ENCODE measurements at places on chromosomes 1 and 21. TPM values are rescaled to one million over a fixed set of nuclear protein-coding genes. Genes with fewer than 3 reads are reported as not detected.

DNA sequence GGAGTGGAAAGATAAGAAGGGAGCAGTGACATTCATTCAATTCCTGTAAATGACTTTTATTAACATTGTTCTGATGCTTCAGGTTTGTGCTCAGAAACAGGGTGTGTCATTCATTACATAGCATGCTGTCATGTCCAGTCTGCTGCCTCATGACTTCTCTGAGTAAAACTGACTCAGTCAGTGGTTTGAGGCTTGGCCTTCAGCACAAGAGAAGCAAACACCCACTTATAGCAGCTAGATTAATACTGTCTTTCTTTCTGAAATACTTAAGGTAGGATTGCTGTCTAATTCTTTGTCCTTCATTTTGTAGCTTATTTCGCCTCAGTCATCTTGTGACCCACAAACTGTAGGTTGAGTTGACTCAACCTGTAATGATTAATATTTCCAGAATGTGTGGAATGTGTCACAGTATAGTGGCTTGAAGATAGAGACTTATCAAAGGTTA lies 32.9 kb downstream of the RASAL2 start:
- H3K36me3 ChIP-seq, result no peaks in the 10 kb centered on the region
- H3K4me1 ChIP-seq, result no peaks in the 10 kb centered on the region
- H3K27ac ChIP-seq, result no peak overlapping the region
- H3K27me3 ChIP-seq, result no peaks in the 10 kb centered on the region

DNA sequence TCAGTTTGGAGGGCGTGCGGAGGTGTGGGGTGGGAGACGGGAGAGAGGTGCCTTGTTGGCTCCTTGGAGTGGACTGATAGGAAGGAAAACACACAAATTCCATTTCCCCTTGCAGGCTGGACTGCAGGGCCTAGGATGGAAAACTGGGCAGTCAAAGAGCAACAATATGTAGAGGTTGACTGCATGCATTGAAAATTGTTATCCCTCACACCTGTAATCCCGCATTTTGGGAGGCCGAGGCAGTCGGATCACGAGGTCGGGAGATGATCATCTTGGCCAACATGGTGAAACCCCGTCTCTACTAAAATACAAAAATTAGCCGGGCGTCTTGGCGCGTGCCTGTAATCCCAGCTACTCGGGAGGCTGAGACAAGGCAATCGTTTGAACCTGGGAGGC lies 128.2 kb downstream of the PPIAL4G start:
- no peaks in the 10 kb centered on the region for H3K4me1 ChIP-seq
- no peak overlapping the region for H3K27ac ChIP-seq
- H3K36me3 ChIP-seq, result no peaks in the 10 kb centered on the region
- peak overlapping the region; percentile 20 for H3K4me3 ChIP-seq
- no peak for DNase-seq

GRCh38 chr21:35007348-35007747 lies 41.8 kb downstream of the RUNX1 start:
- no peak overlapping the region for H3K4me3 ChIP-seq
- no peak overlapping the region for H3K27ac ChIP-seq
- no peaks in the 10 kb centered on the region for H3K27me3 ChIP-seq

The PRR9 gene
- total RNA-seq, result not detected

The RNU1-2 gene
- 4,743 TPM for total RNA-seq

DNA sequence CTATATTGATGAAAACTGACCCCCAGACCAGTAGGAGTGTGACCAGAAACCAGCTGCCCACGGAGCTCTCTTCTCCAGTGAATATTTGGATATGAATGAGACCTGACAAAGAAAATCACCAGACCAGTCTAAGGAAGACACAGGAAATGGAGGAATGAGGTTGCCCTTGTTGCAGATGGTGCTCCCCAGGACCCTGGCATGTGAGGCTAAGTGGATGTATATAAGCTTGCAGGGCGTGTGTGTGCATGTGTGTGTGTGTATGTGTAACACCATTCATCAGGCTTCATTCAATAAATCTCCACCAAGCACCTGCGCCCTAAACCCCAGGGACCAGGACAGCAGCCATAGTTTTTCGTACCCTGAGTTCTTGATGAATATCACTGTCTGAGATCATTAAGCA lies 14.4 kb downstream of the PHLDA3 start:
- H3K27me3 ChIP-seq, result no peaks in the 10 kb centered on the region
- no peaks in the 10 kb centered on the region for H3K36me3 ChIP-seq
- DNase-seq, result no peak
- no peak overlapping the region for H3K4me3 ChIP-seq

DNA sequence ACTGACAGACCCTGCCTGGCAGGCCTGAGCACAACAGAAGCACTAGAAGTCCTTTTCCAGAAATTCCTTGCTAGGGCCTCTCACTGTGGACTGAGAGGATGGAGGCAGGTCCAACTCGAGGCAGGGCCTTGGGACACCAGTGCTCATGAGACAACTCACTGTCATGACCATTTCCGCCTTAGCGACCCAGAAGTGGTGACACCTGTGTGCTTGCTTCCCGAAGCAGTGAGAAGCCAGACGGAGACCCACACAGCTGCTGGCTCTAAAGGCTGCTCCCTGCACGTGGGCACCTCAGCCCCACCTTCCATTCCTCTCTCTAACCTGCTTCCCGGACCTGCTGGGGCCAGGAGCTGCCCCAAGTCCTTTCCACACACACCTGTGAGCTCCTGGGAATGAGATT lies 33.0 kb downstream of the KCNC4 start:
- no peaks in the 10 kb centered on the region for H3K36me3 ChIP-seq
- H3K4me1 ChIP-seq, result no peaks in the 10 kb centered on the region
- H3K4me3 ChIP-seq, result no peak overlapping the region
- DNase-seq, result no peak
- no peaks in the 10 kb centered on the region for H3K27me3 ChIP-seq
- H3K27ac ChIP-seq, result no peak overlapping the region

- H3K27me3 ChIP-seq, result no peaks in the 10 kb centered on the region
- no peak overlapping the region for H3K27ac ChIP-seq
- peaks cover 19% of the 10 kb centered on the region for H3K4me1 ChIP-seq
- peaks cover 57% of the 10 kb centered on the region for H3K36me3 ChIP-seq
Measured at GRCh38 chr1:44220755-44221154, 7.5 kb downstream of the DMAP1 start.

The KLHDC7A gene
- not detected for total RNA-seq

DNA sequence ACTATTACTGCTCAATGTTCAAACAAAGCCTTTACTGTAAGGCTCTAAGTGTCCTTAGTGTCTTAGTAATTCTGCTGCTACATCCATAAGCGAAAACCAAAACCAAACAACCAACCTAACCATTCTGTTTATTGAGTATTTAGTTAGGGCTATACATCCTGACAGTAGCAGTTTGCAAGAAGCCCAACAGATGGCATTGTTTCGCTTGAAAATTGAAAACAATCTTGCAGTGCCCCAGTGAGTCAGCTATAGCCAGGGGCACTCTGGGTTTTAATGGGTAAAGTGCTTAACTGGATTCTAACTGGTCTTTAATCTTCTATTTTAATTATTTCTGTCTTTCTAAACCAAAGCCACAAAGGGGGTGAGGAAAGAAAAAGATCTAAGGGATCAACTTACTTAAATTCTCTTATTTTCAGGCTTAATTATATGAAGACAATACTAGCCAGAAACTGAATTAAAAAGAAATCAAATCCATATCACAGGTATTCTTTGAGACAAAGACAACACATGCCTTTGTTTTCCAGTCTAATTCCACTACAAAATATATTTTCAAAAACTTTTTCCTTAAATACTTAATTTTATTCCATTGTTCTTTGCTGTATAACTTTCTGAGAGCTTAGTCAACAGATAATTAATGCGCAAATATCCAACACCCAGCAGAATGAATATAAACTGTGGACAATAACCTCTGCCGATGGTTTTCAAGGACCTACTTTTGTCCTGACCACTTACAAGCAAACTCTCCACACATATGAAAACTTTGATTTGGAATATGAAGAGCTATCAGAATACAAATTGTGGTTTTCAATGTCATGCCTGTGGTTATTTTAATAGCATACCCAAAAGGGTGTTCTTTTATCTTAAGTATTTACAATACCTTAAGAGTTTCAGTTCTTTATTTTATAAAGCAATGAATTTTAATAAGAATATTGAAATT lies 15.2 kb downstream of the POGZ start:
- H3K27ac ChIP-seq, result no peak overlapping the region
- no peaks in the 10 kb centered on the region for H3K36me3 ChIP-seq
- no peaks in the 10 kb centered on the region for H3K27me3 ChIP-seq
- DNase-seq, result peak; percentile 63
- H3K4me3 ChIP-seq, result no peak overlapping the region

The LCE1B gene
- not detected for total RNA-seq

- peak; percentile 66 for DNase-seq
- H3K4me3 ChIP-seq, result peak overlapping the region; percentile 76
Measured at GRCh38 chr1:54407404-54408146, 1.4 kb upstream of the SSBP3 start.

- H3K27me3 ChIP-seq, result no peaks in the 10 kb centered on the region
- no peak overlapping the region for H3K27ac ChIP-seq
- no peaks in the 10 kb centered on the region for H3K36me3 ChIP-seq
- DNase-seq, result no peak
Measured at GRCh38 chr1:40847023-40847745, 15.0 kb downstream of the CITED4 start.

DNA sequence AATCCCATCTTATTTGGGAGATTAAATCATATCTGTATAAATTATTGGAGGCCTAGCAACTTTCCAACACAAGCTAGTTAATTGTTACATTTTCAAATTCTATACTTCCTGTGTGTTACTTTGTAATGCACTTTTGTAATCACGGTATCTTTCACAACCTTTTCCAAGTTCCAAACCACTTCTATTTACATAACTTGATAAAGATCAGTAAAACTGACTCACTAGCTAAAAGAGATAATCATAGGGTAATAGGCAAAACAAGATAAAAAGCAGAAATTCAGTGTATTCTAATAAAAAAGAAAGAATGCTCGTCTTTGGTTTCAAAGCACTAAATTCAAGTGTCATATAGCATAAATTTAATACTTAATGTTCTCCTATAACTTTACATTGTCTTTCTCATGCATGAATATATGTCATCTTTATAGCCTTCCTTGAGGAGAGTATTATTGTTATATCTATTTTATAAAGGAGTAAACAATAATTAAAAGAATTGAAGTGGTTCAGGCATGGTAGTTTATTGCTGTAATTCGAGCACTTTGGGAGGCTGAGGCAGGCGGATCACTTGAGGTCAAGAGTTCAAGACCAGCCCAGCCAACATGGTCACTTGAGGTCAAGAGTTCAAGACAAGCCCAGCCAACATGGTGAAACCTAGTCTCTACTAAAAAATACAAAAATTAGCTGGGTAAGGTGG lies 66.4 kb downstream of the RGS13 start:
- no peaks in the 10 kb centered on the region for H3K36me3 ChIP-seq
- no peak overlapping the region for H3K27ac ChIP-seq
- no peaks in the 10 kb centered on the region for H3K27me3 ChIP-seq

GRCh38 chr1:178023181-178023618 lies 53.3 kb upstream of the SEC16B start:
- H3K4me1 ChIP-seq, result no peaks in the 10 kb centered on the region
- H3K4me3 ChIP-seq, result no peak overlapping the region
- H3K36me3 ChIP-seq, result no peaks in the 10 kb centered on the region
- H3K27me3 ChIP-seq, result no peaks in the 10 kb centered on the region
- no peak for DNase-seq

- DNase-seq, result peak; percentile 20
- no peak overlapping the region for H3K27ac ChIP-seq
- peaks cover 20% of the 10 kb centered on the region for H3K4me1 ChIP-seq
- no peak overlapping the region for H3K4me3 ChIP-seq
Measured at GRCh38 chr21:42381347-42381984, 14.4 kb downstream of the TMPRSS3 start.

DNA sequence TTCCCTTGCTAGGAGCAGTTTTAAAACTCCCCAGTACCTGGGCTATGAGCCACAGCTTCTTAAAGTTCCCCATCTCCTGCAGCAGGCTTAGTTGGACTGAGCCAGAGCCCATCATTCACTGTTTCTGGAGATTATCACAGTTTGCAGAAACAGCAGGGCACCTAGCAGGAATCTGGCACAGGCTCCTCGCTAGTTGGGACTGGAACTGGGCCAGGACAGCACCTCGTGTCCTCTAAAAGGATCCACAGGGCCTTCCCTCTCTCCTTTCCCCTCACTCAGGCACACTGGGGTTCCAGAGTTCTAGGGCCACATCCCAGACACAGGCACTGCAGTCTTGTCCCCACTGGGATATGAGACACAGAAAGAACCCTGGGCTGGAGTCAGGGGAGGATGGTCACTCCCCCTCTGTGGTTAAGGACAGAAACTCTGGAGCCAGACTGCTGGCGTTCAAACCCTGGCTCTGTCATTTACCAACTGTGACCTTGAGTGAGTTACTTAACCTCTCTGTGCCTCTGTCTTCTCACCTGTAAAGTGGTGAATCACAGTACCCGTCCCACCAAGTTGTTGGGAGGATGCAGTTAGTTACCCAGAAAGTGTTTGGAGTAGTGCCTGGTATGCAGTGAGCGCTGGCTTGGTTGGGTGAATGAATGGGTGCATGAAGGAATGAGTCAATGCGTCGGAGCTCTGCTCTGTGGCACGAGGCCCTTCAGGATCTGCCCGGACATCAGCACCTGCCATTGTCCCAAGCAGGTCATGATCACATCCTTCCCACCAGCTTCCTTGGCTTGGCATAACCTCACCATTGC lies 18.8 kb upstream of the ECE1 start:
- H3K36me3 ChIP-seq, result no peaks in the 10 kb centered on the region
- no peaks in the 10 kb centered on the region for H3K27me3 ChIP-seq
- peak overlapping the region; percentile 16 for H3K27ac ChIP-seq
- no peak overlapping the region for H3K4me3 ChIP-seq
- H3K4me1 ChIP-seq, result peaks cover 18% of the 10 kb centered on the region
- DNase-seq, result no peak

The EDARADD gene
- 4.9 TPM for total RNA-seq

DNA sequence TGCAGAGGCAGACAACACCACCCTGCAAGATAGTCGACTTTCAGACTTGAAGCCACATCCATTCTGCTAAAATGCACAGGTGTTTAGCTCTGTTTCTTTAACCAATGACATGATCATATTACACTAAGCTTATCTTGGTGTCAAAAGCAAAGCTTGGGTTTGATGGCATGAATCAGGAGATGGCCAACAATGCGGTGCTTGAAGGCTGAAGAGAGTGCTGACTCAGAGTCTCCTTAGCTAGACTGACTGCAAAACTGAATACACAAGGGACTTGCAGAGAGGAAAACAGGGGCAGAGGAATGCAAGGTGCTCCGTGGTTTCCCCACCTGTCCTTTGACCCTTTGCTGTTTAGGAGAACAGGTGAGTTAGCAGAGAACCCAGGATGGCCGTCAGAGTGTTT lies 262.6 kb downstream of the SIPA1L2 start:
- no peaks in the 10 kb centered on the region for H3K36me3 ChIP-seq
- DNase-seq, result no peak
- peaks cover 3% of the 10 kb centered on the region for H3K27me3 ChIP-seq
- no peaks in the 10 kb centered on the region for H3K4me1 ChIP-seq
- no peak overlapping the region for H3K27ac ChIP-seq
- no peak overlapping the region for H3K4me3 ChIP-seq

The SERTAD4 gene
- not detected for total RNA-seq
